ENCODE measurements at places on chromosomes 5 and 9.
A peak's percentile ranks its signal among the peaks of the same experiment; 100 is the strongest.

GRCh38 chr9:124489222-124489621 lies 18.0 kb downstream of the NR5A1 start:
- DNase-seq = no peak

DNA sequence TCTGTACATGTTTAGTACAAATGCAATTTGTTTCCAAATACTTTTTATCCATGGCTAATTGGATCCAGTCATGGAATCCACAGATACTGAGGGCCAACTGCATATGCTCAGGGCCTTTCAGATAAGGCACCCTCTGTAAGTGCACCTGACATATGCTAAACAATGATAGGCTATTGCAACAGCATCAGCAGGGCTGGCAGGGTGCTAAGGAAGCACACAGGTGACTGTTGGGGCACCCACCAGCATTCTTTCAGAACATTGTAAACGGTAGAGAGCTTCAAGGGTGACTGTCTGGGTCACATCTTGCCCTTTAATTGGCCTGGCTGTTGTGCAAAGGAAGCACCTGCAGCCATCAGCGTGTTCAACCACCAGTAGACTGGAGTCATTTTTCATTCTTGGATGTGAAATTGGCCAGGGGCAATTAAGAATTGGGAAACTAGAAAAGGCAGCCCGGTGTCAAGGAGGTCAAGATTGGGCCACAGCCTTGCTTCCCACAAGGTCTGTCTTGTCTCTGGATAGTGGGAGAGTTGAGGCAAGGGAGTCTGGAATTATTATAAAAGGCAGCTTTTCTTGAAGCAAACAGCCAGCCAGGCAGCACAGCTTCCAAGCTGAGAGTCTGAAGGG lies 129.3 kb upstream of the RAI14 start:
- DNase-seq = no peak

GRCh38 chr9:87718231-87718630 lies 7.7 kb upstream of the CTSL start:
- DNase-seq = no peak

DNA sequence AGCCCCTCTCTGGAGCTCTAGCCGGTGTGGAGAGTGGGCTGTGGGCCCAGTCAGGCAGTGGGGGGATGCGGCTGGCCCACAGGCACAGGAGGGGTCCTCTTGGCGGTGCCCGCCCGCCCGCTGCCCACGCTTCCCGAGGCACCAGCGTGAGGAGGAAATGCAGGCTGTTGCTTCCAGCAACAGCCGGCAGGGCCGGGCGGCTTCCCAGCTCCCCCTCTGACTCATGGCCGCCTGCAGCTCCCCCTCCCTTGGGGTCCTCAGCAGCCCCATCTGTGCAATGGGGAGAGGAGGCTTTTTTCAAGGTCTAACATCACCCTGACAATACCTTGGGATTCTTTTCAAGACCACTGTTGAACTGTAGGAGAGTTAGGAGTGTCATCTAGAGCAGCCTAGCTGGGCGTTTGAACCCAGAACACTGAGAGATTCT lies 10.4 kb downstream of the CXXC5 start:
- no peak for DNase-seq

DNA sequence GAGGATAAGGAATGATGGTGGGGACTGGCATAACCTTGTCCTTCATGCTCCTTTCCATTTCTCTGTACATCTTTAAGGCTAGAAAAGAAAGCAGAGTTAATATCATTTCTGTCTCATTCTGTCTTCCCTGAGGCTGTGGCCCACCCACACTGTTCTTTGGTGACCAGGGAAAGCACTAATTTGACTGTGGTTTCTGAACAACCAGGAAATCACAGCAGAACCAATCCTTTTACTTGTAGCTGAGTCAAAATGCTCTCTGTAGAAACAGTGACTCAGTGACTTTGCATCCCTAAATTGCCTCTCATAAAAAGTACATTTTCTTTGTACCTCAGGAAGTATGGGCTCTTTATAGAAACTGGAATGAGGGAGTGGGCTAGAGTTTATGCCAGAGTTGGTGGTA lies 28.1 kb downstream of the IL33 start:
- DNase-seq = peak; percentile 27

DNA sequence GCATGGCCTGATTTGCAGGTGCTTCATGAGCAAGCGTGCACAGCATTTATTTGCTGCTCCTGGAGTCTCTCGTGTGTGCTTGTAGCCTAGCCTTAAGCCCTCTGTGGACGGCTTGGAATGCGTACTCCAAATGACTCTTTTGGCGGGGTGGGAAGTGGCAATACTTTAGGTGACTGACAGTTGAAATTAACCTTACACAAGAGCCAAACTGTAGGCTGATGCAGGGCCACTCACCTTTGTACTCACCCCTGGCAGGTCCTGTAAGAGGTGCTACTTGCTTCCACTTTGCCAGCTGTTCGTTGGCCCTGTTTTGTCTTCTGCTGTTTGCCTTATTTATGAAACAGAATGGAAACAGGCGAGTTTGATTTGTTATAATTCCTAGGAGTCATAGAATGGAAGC lies 22.9 kb downstream of the TENT4A start:
- no peak for DNase-seq

- no peak for DNase-seq
Measured at GRCh38 chr9:114957558-114957957, 27.2 kb upstream of the TNFSF8 start.

DNA sequence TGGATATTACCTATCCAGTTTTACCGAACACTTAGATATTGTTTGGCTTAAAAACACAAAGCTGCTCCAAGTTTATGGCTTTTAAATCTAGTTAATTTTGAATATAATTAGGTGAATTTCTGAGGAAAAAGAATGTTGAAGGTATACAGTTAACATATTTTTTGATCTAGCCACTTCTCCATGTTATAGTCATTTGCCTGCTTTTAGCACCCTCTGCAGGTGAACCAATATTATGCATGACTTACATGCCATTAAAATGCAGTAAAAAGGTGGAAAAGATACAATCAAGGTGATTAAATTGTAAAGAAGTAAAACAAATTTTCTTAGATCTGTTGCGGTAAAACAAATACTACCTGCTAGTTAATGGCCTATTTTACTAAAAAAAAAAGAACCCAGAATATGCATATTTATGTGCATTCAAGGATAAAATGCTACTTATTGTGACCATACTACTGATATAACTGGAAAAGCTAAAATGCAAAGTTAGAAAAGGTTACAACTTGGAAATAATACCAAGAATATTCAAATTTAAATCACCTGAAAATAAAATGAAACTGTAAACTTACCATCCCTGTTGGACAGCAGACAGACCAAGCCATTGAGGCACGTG lies 132.1 kb downstream of the AP3B1 start:
- no peak for DNase-seq

- DNase-seq = no peak
Measured at GRCh38 chr5:169943026-169943425, 37.3 kb downstream of the INSYN2B start.

DNA sequence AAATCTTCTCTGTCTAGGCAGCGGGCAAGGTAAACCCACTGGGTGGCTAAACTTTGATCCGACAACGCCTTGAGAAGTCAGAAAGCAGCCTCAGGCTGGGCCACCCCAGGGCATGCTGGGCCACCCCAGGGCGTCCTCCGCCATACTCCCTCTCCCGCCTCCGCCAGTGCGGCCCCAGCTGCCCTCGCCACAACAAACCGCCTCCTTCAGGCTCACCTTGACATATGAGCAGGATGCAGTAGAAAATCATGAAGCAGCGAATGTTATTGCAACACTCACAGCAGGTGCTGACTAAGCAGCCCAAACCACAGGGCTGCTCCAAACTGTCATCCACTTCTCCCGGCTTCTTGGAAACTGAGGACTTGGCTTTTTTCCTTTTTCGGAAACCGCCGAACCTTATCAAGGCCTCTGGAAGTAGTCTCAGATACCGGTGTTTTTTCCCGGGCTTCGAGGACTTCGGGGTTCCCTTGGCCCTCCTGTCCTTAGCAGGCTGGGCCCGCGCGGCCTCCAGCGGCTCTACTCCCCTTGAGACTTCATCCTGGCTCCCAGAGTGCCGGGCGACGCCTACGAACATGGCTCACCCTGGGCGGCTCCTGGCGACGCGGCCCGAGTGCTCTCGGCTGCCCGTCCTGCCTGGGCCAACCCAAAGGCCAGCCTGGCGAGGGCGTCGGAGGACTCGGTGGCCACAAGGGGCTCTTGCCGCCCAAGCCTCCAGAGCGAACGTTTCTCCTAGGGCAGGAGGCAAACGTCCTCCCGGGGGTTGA lies at the start of gene SLCO6A1:
Gene SLCO6A1 (minus strand): TSS at position 731 of the 764 bp plus-strand sequence. CDS start 157 bp downstream, at position 574.
- no peak for DNase-seq

GRCh38 chr9:18799428-18799827 lies 233.6 kb downstream of the SAXO1 start:
- no peak for DNase-seq

GRCh38 chr9:91419222-91420191 lies 4.1 kb downstream of the NFIL3 start:
- DNase-seq = peak; percentile 86

- no peak for DNase-seq
Measured at GRCh38 chr9:124222918-124223720, 34.6 kb upstream of the NEK6 start.

GRCh38 chr5:103435136-103435889 lies 127.3 kb downstream of the NUDT12 start:
- DNase-seq = no peak

GRCh38 chr5:110663525-110663924 lies 62.9 kb downstream of the TMEM232 start:
- DNase-seq = no peak

DNA sequence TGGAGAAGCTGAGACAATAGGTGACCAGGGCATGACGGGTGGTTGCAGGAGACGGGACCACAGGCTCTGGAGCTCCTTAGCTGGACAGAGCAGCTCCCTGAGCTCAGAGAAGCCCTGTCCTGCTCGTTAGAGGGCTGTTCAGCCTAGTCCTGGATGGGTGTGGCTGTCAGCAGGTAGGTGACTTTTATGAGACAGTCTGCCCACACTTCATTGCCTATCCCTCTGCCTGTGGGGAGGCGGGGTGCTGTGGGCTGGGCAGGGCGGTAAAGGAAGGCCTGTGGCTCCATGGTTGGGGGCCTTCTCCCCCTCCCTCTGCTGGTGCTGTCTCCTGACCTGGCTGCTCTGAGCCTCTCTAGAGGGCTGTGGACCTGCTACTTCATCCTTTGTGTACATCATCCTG lies 134.6 kb downstream of the RXRA start:
- no peak for DNase-seq

- no peak for DNase-seq
Measured at GRCh38 chr9:122202111-122202510, 26.6 kb downstream of the LHX6 start.

DNA sequence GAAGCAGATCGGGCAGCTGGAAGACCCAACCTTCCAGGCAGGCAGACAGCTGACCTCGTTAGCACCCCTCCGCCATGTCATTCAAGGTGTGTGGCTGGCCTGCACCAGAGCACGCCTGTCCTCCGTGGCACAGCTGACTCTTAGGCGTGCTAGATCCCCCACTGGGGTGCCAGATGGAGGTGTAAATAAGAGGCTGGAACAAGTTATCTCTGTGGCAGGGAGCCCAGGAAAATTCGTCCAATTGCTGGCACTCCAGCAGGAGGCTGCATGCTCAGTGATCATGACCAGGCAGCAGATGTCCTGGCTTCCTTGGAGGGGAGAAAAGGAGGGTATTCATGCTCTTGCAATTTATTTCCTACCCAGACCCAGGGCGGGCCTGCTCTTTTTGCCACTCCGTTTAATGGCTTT lies 7.8 kb upstream of the ALDOB start:
- no peak for DNase-seq

- DNase-seq = no peak
Measured at GRCh38 chr9:79917421-79917820, 345.7 kb downstream of the TLE4 start.

DNA sequence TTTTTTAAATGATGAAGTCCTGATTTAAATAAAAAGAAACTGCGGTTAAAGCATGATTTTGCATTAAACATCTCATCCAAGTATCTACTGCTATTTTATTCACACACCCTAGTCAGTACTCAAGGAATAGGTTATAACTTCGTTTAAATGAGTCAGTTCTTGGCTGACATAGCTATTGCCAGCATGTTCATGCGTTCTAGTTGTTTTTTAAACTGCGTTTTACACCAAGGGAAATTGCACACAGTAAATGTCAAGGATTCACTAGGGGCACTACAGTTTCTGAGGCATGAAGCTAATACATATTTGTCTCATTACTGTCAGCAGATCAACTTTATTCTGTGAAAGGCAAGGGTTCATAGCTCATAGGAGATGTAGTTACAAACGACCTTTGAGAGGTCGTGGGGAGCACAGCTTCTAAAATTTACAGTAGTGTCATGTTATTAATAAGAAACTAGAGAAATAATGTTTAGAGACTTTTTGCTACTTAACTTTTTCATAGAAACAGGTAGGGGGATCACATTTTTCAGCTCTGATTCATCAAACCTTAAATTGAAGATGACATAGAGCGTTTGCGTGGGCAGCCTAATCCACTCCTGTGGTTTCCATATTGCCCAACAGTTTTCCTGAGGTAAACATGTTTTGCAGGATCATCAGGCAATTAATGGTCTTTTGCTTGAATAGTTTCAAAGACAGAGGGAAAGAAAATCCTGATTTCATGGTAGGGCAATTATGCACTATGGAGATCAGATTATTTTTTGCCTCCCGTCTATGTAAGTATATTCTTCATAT lies 2222.7 kb upstream of the WWC1 start:
- DNase-seq = no peak

All from GM04503 (cell line).